ENCODE measurements at places on chromosomes 1 and 21. TPM values are rescaled to one million over a fixed set of nuclear protein-coding genes. Genes with fewer than 3 reads are reported as not detected.
A peak's percentile ranks its signal among the peaks of the same experiment; 100 is the strongest.

DNA sequence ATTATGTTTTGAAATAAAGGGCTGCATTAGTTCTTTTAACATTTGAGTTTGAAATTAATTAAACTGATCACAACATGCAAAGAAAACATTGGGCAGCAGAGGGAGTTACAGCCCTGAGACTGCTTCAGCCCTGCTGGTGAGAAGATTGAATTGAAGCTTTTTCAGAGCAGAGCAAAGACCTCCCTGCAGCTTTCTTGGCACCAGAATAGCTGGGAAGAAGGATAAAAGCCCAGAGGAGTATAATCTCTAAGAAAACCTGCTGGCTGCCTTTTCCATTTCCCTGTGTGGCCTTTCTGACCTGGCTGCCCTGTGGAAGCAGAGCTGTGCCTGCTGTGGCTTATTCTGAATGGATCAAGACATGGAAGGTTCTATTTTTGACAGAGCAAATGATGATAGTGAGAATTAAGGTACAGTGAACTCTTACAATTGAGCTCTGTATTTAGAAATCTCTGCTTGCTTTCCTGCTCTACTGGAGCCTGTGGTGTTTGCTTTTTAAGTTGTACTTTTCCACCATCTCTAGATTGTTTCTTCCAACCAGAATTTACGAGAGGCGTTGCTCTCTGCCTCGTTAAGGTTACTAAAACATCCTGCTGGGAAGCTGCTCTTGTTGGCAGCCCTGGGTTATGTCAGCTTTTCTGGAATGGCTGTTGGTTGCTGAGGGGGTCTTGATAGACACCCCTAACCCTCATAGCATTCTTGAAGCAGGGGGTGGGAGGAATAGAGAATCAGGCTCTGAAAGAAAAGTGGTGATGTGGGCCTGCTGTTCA lies 9.9 kb downstream of the SNRPE start:
- DNase-seq, result no peak

GRCh38 chr1:158103861-158104522 lies 76.7 kb upstream of the CD1D start:
- DNase-seq, result no peak

- no peak for DNase-seq
Measured at GRCh38 chr1:150187560-150187931, 37.8 kb downstream of the PLEKHO1 start.

GRCh38 chr21:27275294-27275927 lies 308.5 kb upstream of the ADAMTS5 start:
- no peak for DNase-seq

DNA sequence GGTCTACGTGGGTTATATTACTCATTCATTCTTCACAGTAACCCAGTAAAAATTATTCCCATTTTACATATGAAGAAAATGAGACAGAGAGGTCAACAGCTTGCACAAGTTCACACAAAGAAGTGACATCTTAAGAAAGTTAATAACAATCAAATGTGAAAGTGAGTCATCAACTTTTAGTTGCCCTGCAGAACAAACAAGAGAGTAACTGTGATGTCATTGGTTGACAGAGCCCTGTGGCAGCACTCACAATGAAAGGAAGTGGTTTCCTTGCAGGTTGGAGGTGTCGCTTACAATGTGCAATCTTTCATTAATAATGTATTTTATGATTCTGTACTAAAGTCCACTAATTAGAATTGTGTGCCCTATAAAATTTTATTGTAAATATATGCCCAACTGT lies 369.6 kb downstream of the RYR2 start:
- DNase-seq, result no peak

DNA sequence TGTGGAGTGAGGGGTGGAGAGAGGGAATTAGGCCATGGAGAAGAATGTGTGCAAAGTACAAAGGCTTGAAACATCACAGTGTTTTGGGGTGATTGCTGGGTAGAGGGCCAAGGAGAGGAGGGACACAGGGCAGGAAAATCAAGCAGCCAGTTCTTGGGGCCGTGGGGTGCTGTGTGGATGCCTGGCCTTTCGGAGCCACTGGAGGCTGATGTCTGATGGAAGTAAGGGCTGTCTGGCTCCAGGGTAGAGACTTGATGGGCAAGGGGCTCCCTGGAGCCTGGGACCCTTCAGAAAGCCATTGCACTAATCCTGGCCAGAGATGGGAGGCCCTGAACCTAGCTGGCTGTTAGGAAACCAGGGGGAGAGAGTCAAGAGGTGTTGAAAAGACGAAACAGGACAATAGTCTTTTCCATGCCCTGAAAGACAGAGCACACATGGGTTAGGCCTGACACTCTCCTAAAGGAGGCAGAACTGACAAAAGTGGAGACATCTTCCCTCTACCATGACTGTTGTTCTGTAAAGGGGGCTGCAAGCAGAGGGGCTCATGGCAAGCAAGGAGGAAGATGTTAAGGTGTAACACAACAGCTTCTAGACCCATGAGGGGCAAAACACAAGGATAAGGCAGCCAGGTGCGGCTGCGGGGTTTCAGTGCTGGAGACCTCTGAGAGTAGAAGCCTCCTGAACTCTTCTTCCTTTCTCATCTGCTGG lies 21.0 kb downstream of the ATF3 start:
- DNase-seq, result no peak

- peak; percentile 47 for DNase-seq
Measured at GRCh38 chr21:45391743-45392572, 13.0 kb upstream of the COL18A1 start.

GRCh38 chr1:21725748-21726392 lies 56.7 kb upstream of the RAP1GAP start:
- DNase-seq, result no peak

DNA sequence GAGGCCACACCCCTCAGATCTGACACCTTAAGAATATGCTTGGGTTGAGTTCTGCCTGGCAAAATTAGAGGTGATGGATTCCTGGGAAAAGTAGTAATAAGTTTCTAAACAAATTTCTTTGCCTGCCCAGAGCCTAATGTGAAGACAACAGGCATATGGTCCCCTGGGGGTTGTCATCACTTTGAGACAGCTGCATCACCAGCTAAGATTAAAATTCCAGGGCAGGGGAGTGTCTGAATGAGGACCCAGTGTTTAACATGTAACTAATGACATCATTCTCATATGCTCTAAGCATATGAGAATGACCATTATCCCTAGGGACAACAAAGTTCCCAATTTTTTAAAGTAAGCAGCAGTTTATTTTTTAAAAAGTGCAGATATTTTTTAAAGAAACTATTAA lies 432.2 kb downstream of the PCP4 start:
- no peak for DNase-seq

- DNase-seq, result no peak
Measured at GRCh38 chr1:167974698-167975097, 37.8 kb upstream of the MPC2 start.

- no peak for DNase-seq
Measured at GRCh38 chr1:18316764-18317163, 164.0 kb upstream of the KLHDC7A start.

GRCh38 chr1:77557053-77557452 lies 125.4 kb downstream of the ZZZ3 start:
- no peak for DNase-seq

GRCh38 chr1:43592051-43592665 lies 57.8 kb upstream of the KDM4A start:
- no peak for DNase-seq

GRCh38 chr1:12810691-12811408 lies 19.7 kb downstream of the PRAMEF1 start:
- DNase-seq, result no peak

GRCh38 chr1:30378991-30379581 lies 344.3 kb downstream of the MATN1 start:
- peak; percentile 79 for DNase-seq

DNA sequence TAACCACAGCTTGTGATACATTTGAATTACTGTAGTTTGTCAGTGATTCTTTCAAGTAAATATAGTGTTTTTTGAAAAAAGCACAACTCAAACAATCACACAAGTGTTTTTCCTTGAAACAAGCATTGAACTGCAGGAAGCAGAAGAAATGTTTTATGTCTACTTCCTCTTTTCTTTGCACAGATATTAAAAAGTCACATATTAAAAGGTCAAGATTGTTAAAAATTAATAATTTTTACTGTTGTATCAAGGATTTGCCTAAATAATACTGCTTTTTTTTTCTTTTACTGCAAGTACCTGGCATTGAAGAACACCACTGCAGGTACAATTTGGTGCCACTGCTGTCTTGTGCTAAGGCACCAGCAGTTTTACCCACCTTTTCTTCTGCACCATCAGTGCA lies 214.2 kb upstream of the C1orf105 start:
- DNase-seq, result no peak

DNA sequence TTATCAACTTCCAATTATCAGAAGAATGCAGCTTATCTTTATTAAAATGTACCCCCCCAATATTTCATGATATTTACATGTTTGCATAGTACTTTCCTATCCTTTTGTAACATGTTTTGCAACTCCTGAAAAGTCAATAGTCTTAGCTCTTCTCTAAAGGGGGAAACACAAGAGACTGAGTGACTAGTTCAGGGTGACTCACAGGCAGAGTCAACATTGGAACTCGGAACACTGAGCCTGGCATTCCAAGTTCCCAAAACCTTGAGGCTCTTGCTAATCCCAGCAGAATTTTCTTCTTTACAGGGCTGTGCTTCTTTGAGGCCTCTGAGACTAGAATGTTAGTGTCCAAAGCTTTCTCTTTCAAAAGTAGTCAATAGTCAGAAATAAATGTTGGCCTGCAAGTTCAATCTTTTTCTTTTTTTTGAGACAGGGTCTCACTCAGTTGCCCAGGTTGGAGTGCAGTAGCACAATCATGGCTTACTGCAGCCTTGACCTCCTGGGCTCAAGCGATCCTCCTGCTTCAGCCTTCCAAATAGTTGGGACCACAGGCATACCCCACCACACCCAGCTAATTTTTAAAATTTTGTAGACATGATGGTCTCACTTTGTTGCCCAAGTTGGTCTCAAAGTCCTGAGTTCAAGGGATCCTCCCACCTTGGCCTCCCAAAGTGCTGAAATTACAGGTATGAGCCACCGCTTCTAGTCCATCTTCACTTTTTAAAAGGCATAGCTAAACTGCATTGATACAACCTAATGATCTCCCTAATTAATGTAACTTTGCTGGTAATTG lies 37.5 kb downstream of the ZNF281 start:
- no peak for DNase-seq

GRCh38 chr1:13604721-13605120 lies 21.1 kb downstream of the PDPN start:
- no peak for DNase-seq

- no peak for DNase-seq
Measured at GRCh38 chr1:100419072-100419471, 66.8 kb downstream of the CDC14A start.

DNA sequence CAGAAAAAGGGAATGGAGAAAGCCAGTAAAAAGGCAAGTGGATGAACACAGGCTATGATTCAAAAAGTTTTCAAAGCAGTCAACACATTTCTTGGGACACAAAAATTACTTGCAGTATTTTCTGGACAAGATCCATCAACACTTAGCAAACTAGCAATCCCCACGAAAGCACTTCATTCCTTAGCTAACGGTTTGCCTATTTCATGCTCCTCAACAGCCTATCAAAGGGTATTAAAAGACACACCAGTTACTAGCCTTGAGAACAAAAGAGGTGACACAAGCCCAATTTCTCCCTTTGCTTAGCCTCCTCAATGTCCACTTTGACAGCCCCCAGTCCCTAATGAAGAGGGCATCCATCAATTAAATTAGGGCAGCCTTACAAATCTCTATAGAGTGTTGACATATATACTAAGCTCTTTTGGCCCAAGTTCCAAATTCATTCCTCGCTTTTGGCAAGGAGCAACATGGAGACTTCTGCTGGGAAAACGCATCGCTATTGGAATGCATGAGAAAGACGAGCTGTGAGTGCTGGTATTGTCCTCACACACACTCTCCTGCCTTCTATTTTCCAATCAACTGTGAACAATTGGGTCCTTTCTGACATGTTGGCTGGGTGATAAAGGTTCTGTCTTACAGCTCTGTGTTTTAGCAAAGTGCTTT lies 180.0 kb downstream of the TNR start:
- no peak for DNase-seq

GRCh38 chr1:99781798-99782197 lies 15.4 kb upstream of the FRRS1 start:
- DNase-seq, result no peak

GRCh38 chr1:19178734-19179398 lies 31.2 kb downstream of the UBR4 start:
- no peak for DNase-seq

UBE4B gene
- total RNA-seq, result 33.5 TPM

ZNF695 gene
- 0.44 TPM for total RNA-seq

NDC1 gene
- total RNA-seq, result 8.5 TPM

GABPB2 gene
- 20.5 TPM for total RNA-seq

AMY2A gene
- total RNA-seq, result not detected

TNFRSF8 gene
- total RNA-seq, result 0.94 TPM

DHDDS gene
- 53.4 TPM for total RNA-seq

SMIM1 gene
- total RNA-seq, result 7.0 TPM

GBP6 gene
- not detected for total RNA-seq

FBXO42 gene
- total RNA-seq, result 22.1 TPM
